Activated naive CD8-positive, alpha-beta T cell treated with anti-CD3 and anti-CD28 coated beads for 36 hours (primary cell): ENCODE measurements at places on chromosomes 5 and 9.

- DNase-seq = no peak
Measured at GRCh38 chr5:43639566-43639965, 36.6 kb downstream of the NNT start.

GRCh38 chr9:22773501-22774220 lies 327.0 kb downstream of the DMRTA1 start:
- no peak for DNase-seq

- no peak for DNase-seq
Measured at GRCh38 chr9:130921300-130921988, 17.6 kb downstream of the FIBCD1 start.

GRCh38 chr5:91787718-91788117 lies 404.6 kb upstream of the ARRDC3 start:
- no peak for DNase-seq

DNA sequence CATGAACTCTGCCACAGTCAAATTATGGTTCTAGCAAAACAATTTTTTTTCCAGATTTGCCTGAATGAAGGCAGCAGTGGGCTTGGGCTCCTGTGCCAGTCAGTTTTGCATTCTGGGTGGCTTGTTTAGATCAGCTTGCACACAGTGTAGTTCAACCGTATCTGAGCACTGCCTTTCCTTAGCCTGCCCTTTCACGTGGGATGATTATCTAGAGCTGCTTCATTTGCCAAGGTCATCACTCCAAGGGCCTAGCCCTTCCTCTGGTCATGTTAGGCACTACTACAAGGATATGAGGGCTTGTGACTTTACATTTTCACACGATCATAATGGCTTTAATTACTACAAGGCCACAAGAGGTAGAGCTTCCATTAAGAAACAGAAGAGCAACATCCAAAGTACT lies 150.6 kb upstream of the EFNA5 start:
- DNase-seq = no peak

DNA sequence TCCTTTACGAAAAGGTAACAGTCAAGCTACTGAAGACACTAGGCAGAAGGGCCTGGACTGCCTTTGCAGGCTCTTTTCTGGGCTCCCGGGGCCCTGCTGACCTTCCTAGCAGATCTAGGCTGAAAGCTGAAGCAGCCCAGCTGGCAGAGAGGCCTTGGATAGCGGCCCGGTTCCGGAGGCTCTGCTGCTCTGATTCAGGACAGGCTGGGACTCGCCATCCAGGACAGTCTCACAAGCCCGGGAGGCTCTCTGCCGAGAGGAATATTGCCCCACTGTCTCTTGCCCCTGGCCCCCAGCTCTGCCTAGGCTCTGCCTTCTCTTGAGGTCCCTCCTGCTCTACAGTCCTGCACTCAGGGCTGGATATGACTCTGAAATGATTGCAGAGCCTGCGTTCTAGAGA lies 67.8 kb downstream of the PSD2 start:
- no peak for DNase-seq

- DNase-seq = no peak
Measured at GRCh38 chr5:138028971-138029365, 3.9 kb downstream of the FAM13B start.

DNA sequence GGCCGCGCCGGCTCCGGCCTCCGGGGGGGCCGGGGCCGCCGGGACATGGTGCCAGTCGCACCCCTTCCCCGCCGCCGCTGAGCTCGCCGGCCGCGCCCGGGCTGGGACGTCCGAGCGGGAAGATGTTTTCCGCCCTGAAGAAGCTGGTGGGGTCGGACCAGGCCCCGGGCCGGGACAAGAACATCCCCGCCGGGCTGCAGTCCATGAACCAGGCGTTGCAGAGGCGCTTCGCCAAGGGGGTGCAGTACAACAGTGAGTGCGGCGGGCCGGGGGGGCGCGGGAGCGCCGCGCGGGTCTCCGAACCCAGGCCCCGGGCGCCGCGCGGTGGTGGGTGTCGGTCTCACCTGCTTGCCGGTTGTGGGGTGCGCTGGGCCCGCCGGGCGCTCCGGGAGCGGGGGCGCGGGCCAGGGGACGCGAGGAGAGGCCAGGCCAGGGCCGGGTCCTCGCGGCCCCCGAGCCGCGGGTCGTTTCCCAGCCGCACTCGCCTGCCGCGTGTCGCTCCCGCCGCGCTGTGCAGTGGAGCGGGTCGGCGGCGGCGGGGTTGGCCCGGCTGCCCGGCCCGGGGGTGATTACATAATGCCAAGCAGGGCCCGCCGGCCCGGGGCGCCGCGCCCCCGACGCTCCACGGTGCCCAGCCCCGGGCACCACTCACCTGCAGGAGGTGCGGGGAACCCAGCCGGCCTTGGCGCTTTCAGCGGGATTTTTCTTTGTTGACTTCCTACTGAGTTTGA lies 492 bp downstream of the RABL6 start:
- DNase-seq = peak; percentile 52

GRCh38 chr9:105076729-105077128 lies 148.8 kb upstream of the ABCA1 start:
- no peak for DNase-seq

- no peak for DNase-seq
Measured at GRCh38 chr9:17837965-17838364, 259.1 kb downstream of the SH3GL2 start.

- DNase-seq = no peak
Measured at GRCh38 chr5:72954389-72954788, 1.5 kb upstream of the FCHO2 start.

DNA sequence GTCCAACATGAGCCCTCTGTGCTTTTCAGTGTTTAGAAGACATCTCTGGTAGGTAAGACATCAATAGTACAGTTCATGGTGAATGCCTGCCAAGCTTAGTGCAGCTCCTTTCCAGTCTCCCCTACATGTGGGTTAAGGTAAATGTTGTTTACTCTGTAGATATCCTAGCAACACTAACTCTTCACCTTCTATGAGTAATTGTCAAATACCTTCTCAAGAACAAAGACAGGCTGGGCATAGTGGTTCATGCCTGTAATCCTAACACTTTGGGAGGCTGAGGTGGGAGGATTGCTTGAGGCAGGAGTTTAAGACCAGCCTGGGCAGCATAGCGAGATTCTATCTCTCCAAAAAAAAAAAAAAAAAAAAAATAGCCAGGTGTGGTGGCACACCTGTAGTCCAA lies 18.7 kb upstream of the RASGRF2 start:
- no peak for DNase-seq

DNA sequence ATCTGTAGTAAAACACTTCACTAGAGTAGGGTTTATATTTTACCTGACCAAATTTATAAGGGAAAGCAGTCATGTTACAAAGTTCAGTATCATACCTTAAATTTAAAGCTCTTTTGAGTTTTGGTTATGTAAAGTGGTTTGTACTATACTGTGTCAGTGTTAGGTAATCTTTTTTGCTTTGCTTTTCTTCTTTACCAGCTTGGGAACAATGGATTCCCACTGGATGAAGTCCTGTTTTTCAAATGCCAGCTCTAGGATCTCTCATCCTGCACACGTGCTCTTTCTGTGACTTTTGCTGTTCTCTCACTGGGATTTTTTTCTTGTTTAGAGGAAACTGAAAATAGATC lies 15.9 kb downstream of the CYSTM1 start:
- no peak for DNase-seq

- DNase-seq = no peak
Measured at GRCh38 chr5:109920736-109921135, 231.0 kb downstream of the MAN2A1 start.

- DNase-seq = no peak
Measured at GRCh38 chr9:126219166-126219565, 107.5 kb upstream of the MVB12B start.

- DNase-seq = no peak
Measured at GRCh38 chr5:163993126-163993525, 487.7 kb downstream of the MAT2B start.

- no peak for DNase-seq
Measured at GRCh38 chr5:146852089-146852488, 26.5 kb downstream of the PPP2R2B start.

DNA sequence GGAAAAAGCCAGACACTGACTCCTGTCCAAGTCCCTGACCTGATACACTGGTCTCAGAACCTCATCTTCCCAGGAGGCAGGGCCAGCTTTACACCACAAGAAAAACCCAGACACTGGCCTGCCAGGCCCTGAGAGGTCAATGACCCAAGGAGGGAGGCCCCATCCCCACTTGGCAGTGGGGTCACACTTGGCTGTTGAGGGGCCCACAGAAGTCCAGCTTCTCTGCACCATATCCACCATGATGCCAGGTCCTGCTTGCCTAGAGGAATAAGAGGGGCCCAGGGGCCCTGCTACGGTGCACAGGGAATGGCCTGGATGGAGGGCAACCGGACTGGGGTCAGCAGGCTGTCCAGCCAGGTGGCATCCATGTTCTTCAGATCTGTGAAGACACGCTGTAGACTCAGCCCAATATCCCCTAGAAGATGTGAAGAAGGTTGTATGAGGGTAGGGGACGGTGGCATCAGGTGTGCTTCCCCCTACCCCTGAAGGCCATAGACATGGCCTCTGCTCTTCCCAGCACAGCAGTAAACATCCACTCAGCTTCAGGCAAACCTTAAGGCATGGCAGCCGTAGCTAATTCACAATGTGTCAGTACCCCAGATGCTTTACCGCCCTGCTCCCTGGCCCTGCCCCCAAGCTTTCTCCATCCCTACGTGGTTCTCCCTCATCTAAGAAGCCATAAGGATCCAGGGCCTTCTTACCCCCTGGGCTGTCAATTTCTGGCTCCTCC lies 6.7 kb downstream of the IRF1 start:
- DNase-seq = no peak

DNA sequence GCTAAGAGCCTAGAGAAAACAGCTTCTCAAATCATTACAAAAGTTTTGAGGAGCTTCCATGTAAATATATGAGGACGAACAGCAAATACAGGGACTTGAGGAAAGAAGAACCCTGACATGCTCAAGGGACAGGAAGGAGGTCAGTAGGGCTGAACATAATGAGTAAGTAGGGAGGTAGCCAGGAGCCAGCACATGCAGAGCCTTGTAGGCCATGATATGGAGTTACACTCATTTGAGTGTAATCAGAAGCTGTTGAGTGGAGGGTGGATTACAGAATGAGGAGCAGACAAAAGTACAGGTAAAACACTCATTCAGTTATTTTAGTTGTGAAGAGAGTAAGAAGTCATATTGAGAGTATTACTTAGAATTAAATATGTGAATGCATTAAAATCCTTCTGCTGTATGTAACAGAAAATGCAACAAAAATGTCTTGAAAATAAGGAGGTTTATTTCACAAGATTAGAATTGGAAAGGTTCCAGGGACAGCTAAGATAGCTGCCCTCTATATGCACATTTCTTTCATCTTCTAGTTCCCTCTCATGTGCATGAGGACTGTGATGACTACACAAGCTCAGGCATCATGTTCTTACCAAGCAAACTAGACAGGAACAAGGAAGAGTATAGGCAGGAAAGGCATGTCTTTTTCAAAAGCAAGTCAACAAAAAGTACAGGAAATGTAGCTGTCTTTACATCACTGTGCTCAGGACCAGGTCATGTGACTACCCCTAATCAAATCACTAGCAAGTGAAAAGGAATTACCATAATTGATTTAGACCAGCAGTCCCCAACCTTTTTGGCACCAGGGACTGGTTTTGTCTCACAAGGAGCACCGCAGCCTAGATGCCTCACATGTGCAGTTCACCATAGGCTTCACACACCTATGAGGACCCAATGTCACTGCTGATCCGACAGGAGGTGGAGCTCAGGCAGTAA lies 87.2 kb downstream of the TMEM232 start:
- DNase-seq = no peak
